ENCODE measurements at places on chromosomes 3 and 15. TPM values are rescaled to one million over a fixed set of nuclear protein-coding genes. Genes with fewer than 3 reads are reported as not detected.

The PLSCR4 gene
- total RNA-seq = 52.2 TPM

The C2CD4A gene
- total RNA-seq = not detected

The POLQ gene
- 0.70 TPM for total RNA-seq

The COX5A gene
- 37.5 TPM for total RNA-seq

The ZBED2 gene
- total RNA-seq = 0.08 TPM

The C3orf22 gene
- total RNA-seq = not detected

The ITGA11 gene
- total RNA-seq = 65.5 TPM

The PROK2 gene
- total RNA-seq = not detected

The UACA gene
- total RNA-seq = 322 TPM

The ADCY5 gene
- total RNA-seq = 0.23 TPM

Data from smooth muscle cell of the coronary artery (primary cell).